ENCODE measurements at places on chromosomes 16 and 17.

DNA sequence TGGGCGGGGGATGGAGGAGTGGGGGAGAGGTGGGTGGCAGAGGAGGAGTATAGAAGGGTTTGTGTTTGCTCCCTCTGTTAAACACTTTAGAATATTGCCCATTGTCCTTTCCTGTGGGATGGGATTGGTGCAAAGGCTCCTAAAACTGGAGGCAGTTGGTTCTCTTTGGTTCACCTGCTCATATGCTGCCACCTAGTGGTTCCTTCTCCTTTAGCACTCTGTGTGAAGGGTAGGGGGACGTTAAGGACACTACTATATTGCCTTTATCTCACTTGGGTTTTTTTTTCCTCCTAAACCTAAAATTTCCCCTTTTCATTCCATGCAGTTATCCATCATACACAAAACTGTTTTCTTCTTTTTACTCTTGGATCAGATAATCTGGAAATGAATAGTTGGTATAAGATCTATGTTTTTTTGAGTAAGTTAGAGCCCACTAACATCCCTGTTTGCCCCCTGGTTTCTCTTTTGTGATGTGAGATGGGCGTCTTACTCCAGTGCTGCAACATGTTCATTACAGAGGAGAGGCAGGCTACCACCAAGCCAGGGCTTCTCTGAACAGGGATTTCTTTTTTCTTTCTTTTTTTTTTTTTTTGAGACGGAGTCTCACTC is 23.8 kb downstream of the SNX11 start:
- DNase-seq, result no peak

DNA sequence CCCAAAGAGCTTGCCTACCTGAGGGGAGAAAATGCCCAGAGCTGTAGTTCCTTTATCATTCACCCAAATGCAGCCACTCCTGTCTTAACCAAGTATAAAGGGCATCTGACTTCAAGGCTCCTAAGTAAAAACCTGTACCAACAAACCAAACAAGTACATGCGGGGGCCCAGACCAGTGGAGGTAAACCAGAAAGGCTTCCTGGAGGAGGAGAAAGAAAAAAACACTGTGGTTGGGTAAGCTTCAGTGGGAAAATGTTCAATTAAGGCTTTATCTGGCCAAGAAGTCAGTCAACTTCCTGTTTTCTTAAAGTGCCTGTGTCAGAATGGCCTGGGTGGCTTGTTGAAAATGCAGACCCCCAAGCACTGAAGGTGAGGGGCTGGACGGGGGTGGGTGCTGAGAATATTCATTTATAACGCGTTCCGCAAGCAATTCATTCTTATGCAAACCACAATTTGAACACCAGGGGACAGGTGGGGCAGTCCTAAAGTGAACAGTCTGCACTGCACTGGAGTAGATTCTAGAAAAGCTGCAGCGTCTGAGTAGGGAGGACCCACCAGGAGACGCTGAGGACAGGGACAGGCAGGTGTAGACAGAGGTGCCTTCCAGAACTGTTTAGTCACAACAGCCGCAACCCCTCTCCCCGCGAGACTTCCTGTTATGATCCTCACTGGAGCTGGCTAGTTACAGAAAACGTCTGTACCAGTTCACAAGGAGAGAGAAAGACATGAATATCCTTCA is 467.1 kb downstream of the SOX9 start:
- no peak for DNase-seq

- DNase-seq, result no peak
Observed at GRCh38 chr17:29124925-29125273, 55.3 kb downstream of the MYO18A start.

DNA sequence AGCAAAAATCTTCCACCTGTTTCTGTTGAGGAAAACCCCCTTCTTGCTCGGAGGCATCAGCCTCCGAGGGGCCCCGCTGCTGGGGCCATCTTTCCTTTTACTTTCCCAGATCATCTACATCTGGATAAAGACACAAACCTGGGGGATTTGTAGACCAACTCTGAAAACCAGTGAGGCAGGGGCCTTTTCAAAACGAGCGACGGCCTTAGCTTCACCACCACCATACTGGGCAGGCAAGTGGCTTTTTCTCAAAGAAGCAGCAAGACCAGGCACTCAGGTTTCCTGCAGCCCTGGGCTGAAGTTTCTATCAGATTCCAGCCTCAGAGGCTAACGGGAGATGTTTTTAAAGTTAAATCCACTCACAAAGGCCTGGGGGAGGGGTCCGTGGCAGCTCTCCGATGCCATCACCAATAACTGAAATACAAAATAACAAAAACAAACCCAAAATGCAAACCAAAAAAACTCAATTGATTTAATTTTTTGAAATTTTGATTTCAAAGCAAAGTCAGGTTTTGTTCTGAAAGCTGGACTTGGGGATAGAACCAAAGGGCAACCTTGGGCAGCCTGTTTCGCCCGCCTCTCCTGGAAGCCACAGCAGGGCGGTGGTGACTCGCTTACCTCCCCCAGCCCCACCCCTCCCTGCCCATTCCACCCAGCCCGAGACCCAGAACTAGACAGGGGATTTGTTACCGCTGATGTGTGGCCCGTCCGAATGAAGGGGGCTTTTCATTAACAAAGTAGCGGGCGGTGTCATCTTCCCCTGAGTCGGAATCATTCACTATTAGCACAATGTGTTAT is 55.8 kb downstream of the SALL1 start:
- DNase-seq, result no peak

DNA sequence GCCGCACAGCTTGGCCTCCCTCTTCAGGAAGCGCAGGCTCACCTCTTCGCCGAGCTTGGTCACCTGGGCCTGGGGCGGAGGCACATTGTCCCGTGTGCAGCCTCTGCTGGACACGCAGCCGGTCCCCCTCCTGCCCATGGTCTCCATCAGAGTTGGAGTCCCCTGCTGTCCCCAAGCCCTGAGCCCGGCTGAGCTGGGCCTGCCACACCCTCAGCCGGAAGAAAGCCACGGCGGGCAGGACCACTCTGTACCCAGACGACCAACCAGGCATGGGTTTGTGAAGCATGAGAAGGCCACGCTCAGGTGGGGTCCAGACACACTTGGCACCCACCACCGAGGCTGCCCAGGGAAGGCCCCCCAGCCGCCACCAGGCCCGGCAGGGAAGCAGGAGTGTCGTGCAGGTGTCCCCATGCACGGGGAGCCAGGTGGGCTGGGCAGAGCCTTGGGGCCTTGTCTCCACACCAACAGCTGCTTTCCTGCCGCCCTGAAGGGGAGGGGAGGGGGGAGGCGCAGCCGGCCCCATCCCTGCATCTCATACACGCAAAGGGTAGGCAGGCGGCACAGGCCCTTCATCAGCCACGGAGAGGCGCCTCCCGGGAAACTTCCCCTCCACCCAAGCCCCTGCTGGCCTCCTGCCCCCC is 5.2 kb downstream of the CCDC154 start:
- DNase-seq, result no peak

GRCh38 chr17:76527430-76528111 is 9.9 kb downstream of the CYGB start:
- DNase-seq, result no peak

DNA sequence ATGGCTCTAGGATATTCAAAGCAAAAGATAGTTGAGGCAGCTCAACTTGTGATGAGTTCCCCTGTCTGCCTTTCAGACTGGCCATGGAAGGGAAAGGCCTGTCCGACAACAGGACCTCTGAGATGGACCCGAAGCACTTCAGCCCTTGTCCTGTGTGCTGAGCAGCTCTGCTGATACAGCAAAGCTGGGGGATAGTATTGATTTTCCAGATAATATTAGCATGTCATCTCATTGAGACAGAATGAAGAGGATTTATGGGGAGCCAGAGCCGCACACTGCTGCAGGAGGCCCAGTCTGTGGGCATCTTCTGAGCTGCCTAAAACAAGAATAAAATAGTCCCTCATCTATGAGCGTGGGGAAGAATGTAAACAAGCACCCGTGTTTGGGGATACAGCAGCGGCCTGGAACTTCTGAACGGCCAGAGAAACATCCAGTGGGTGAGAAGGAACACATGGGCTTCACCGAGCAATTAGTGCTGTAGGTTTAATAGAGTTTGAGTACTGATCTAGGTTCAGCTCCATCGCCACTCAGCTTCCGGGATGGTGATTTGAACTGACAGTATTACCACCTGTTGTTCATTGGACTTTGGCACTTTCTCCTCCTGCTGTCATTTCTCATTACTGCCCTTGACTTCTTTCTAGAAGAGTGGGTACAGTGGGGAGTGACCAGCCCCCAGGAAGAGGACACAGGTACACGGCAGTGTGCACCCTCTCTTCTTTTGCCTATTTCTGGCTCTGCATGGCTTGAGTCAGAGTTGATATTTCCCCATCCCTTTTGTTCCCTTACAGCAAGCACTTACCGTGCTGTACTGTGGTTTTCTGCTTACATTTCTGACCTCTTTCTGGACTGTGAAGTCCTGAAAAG is 96.5 kb upstream of the TBX2 start:
- DNase-seq, result no peak

GRCh38 chr16:59249011-59249410 is 514.9 kb upstream of the GOT2 start:
- DNase-seq, result no peak

GRCh38 chr16:54796211-54796610 is 134.5 kb upstream of the IRX5 start:
- DNase-seq, result no peak

GRCh38 chr16:30155188-30155587 is 28.2 kb upstream of the CORO1A start:
- DNase-seq, result no peak

DNA sequence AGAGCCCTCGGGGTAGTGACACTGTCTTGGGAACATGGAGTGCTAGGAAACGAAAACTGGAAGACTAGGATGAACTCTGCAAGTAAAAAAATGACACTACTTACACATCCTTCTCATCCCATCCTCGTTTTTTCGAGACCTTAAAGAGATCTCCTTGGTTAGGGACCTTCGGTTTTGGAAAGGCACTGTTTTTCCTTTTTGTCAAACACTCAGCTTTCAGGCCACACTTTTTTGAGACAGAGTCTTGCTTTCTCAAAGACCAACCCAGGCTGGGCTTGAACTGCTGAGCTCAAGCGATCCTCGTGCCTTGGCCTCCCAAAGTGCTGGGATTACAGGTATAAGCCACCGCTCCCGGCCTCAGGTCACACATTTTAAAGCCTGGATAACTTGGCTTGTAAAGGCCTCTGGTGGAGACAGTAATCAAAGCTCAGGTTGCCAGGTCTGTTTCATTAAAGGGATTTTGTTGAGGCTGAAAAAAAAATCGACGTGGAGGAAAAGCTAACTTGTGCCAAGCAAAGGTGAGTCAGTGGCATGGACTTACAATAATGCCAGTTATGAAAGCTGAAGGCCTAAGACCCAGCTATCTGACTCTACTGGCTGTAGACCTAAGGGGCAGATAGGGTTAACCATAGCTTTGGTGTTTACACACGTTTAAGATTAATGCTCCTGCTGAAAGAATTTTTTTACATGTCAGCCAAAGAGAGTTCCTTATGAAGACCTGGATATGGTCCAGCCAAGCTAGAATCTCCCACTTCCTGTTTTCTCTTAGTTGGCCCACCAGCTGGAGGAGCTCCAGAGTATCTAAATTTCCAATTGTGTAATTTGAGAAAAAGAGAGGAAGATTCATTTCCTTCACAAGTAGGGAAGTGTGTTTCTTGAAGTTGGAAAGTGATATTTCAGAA is 823 bp downstream of the NBR1 start:
- no peak for DNase-seq

DNA sequence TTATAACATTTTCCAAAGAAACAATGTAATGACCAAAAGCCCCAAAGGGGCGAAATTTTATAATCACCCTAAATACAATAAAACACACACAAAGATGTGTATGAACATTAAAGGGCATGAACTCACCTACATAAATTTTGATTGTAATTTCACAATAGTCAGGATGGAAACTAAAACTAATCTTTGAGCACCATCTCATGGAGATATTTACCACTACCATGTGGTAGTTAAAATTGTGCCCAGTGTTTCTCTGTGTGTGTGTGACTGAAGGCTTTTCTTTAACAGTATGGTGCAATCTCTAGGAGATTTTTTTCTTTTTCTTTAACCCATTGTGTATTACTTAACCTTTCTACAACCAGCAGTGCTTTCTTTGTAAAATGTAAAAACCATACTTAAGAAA is 19.7 kb upstream of the MEIOC start:
- no peak for DNase-seq

DNA sequence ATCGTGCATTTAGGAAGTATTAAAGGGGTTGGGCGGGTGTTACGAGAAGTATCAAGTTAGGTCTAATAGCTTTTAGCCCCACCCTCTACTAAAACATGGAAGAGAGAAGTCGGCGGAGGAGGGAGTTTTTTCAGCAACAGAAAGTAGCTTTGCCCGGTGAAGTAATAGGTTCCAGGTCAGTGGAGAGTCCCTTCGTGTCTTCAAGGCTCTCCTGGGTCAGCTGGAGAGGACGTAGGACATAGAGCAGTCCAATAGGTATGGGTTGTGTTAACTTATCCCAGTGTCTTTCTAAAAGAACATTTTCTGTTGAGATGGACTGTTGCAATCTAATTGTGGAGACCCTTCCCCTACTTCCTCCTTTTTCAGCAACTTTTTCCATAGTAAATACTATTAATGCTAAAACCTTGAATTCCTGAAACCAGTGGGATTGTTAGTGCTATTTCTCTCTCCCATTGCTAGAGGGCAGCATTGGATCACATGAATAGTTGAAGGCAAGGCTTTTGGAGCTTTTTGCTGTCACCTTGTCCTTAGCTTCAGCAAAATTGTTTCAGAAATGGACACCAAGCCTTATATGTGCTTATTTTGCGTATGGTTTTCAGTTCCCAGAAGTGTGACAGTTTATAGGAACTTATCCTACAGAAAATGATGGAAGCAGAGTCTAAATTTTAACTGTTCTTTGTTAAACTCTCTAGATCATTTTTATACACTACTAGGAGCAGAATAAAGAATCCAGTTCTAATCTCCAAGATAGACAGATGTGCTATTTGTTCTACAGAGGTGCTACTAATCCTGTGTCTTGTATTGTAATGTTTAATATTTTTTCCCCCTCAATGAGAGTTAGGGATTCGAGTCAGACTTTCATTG is 38.4 kb downstream of the UTP18 start:
- no peak for DNase-seq

DNA sequence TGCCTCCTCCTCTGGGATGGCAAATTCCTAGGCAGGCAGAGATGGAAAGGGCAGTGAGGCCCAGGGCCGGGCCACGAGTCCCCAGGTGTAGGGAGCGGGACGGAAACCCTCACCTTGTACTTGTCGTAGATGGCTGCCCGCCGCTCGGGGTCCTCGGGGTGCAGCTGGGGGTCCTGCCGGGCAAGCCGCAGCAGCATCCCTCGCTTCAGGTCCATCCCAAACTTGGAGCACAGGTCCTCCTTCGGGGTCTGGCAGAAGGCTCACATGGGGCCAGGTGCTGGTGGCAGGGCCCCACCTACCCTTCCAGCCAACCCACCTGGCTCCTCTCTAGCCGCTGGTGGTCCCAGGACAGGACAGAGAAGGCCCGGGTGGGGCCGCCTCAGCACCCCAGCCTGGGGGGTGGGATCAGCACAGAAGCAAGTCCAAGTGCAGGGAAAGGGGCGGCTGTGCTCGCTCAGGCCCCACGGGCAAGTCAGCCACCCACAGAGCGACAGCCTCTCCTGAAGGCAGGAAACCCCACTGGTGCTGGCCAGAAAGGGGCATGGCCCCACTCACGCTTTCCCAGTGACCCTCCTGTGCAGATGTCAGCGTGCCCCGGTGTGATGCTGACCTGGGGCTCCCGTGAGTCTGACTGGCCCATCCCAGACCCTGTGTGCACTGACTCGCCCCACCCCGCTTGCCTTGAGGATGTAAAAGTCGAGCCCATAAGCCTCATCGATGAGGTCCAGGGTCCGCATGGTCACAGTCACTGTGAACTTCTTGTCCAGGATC is 1.8 kb downstream of the MRPL28 start:
- DNase-seq, result no peak

All from central memory CD8-positive, alpha-beta T cell (primary cell).